ENCODE measurements at places on chromosomes 11 and 22.

DNA sequence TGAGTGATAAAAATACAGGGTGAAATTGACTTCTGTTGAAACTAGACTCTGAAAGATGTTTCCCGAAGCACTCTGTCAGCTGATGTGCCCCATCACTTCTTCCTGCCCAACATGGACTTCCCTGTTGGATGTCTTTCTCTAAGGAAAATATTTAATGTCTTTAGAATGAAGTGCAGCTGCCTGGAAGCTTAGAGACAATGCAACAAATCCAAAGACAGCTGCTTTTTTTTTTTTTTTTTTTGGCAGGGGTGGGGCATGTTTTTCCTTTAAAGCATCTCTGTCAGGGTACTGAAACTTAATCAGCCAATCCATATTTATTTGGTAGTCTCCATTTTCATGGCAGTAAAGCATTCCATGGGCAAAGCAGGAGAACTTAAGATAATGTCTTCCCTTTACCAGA lies 5.9 kb downstream of the JAM3 start:
- DNase-seq = no peak

DNA sequence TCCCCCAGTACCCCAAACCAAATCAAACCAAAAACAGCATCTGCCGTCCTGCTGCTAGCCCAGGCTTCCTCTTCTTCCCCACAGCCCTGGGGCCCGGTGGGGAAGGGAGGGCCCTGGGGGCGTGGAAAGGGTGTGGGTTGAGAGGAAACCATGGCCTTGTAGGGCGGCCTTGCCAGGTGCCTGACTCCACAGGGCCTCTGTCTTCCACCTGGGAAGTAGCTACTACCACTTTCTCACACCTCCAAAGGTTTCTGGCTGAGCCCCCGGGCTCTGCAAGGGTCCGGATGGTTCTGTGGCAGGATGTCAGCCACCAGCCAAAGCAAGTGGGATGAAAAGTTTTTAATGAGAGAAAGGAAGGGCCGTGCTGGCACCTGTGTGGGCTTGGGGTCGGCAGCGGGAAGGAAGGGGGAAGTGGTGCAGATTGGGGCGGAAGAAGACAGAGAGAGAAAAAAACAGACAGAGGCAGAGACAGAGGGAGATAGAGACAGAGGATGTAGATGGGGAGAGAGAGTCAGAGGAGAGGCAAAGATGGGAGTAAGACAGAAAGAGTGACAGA lies 10.5 kb downstream of the TPST2 start:
- DNase-seq = no peak

DNA sequence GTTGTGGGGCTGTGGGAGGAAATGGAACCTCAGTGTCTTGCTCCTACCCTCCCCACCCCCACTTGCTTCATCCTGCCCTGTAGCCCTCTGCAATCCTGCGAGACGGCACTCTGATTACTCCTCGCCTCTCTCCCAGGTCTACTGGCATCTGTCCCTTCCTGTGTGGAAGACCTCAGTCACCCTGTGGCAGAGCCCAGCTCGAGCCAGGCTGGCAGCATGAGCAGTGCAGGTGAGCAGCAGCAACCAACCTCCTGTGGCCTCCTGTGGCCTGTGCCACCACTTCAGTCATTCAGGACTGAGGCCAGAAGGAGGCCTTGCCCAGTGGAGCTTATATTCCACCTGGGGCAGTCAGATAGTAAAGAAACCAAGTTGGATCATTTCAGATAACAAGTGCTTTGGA lies 14.7 kb upstream of the MAPK8IP1 start:
- DNase-seq = no peak

GRCh38 chr22:23539135-23539838 lies 40.8 kb downstream of the IGLL1 start:
- DNase-seq = peak; percentile 96

DNA sequence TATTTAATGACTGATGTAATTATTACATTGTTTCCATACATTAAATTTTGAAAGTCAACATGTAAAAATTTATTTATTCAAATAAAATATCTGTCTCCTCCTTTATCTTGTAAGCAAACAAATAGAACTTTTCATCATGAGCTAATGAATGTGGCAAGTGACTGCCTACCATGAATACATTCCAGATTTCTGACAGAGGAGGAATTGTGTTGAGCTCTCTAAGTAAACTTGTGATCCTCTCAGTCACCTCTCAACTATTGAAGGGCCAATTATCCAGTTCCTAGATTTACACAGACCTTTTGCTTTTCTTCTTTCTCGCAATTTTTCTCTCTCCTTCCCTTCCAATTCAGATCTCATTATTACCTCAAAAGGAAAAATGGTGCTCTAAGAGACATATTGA lies 21.5 kb downstream of the PRRG4 start:
- DNase-seq = no peak

DNA sequence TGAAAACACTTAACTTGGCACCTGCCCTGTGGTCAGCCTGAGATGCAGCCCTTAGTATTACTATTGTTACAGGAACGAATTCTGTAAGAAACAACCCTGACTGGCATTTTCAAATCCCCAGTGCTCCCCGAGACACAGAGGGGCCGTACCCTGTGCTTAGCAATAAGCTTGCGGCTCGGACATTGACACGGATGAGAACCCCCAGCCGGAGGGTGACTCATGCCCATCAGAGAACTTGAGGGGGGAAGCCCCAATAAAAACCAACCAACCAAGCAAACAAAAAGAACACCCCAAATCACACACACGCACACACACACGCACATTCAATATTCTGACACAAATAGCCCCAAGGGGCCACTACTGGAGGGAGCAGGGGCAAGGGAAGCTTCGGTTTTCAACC lies 63.8 kb downstream of the SHISAL1 start:
- no peak for DNase-seq

DNA sequence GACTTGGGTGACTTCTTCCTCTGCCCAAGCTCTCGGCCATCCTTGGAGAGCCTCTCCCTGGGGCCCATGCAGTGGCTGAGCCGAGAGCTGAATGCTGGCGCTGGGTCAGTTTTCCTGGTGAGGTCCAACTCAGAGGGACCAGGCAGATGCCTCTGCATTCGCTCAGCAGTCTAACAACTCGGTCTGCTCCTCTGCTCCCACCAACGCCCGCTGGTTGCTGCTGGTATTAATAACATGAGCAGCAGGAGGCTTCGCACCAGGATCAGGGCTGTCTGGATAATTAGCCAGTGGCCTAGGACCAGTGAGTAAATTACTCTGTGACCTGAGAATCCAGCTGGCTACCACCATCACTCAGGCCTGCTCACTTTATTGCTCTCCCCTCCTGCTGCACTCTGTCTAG lies 77.7 kb upstream of the FAM181B start:
- no peak for DNase-seq

DNA sequence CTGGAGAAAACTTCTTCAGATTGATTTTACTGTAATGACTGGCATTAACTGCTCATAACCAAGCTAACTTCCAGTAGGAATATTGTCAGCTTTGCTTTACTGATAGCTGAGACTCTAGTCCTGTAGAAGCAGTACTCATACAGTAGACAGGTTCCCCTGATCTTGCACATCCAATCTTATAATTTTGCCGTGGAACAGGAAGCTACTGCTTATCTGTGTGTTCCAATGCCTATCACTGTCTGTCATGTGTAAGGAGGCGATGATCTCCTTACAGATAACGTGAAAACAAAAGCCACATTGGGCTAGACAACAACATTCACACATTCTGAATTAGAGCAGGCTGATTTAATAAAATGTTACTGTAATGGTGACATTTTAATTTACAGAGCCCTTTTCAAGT lies 13.2 kb downstream of the HSD17B12 start:
- no peak for DNase-seq

GRCh38 chr22:38754751-38755154 lies 1.0 kb downstream of the SUN2 start:
- no peak for DNase-seq
